ENCODE measurements at places on chromosomes 2 and 18.

GRCh38 chr18:51425475-51425874, 228.0 kb upstream of the MEX3C start:
- no peak for DNase-seq

DNA sequence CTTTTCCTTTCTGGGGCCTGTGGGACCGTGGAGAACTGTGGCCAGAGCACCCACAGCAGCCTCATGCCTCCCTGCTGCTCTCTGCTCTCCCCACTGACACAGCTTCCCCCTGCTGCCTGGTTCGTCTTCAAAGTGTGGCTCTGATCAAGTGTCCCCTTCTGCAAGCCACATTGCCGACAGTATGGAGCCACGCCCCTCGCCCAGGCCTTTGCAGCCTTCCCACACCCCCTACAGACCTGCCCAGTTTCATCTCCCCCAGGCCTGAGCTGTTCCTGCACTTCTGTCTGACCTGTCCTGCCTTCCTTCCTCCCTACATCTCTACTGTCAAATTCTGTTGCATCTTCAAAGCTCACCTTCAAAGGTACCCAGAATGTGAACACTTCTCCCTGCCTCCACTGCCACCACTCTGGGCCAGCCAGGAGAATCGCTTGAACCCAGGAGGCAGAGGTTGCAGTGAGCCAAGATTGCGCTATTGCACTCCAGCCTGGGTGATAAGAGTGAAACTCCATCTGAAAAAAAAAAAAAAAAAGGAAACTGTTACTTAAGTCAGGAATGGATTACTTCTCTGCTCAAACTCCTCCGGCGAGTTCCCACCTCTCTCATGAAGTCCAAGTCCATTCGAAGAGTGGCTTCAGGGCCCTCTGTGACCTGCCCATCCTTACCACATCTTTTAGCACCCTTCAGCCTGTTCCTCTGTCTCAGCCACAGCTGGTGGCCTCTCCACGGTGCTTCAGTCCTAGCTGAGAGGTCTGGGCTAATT, 29.0 kb upstream of the CATIP start:
- no peak for DNase-seq

DNA sequence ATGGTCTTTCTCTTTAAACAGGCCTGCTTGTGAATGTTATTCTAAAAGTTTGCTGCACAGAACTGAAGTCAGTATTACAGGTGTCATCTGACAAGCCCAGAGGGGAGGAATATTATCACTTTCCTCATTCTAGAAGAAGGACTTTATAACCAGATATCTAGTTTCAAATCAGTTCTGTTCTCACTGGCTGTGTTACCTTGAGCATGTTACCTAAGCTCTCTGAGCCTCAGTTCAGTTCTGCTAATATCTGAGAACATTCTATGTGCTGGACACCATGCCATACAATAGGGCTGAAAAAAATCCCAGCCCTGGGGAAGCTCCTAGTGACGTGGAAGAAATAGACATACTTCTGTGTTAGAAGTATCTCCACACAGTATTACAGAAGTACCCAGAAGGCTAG, 27.9 kb downstream of the MAPRE3 start:
- DNase-seq: no peak

DNA sequence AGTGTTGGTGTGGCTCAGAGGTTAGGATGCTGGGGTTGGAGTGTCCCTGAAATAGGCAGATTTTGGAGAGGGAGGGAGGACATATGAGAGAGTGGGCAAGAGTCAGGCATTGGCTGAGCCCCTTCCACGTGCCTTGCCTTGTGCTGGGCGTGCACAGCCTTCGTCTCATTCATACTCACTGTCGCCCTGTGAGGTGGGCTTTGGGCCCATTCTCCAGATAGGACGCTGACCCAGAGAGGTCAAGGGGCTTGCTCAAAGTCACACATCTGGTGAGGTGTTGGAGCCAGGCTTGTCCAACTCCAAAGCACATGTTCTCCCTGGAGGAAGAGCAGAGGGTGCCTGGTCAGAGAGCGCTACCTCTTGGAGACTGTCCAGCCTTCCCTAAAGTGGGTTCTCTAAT, 166.8 kb downstream of the DYSF start:
- DNase-seq: no peak

DNA sequence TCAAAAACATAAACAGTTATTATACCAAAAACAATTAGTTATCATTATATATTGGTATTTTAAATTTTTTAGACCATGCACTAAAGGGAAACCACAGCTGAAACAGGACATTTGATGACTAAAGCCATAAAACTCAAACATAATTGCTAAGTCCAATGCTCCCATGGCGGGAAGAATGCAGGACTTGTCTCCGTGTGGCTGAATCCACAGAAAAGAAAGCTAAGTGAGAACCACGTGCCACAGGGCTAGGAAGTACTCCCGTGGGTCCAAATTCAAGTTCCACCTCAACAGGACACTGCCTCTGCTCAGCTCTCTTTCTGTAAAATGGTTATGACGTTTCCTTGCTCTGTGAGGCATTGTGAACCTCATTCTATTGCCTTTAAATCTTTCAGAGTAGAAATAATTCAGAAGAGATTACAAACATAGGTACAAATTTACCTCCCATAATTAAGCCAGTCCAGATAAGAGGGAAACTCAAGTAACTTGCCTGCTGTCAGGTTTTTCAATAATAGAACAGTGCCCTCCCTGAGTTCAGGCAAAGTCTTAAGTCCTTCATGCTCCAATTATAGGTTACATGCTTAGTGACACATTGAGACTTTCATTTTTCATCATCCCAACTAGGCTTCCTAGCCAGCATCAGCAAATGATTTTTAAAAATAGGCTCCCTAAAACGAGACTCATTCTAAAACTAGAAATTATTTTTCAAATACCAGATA, 36.7 kb downstream of the FTCDNL1 start:
- no peak for DNase-seq

GRCh38 chr2:10532638-10533101, 84.5 kb upstream of the ODC1 start:
- DNase-seq: no peak

DNA sequence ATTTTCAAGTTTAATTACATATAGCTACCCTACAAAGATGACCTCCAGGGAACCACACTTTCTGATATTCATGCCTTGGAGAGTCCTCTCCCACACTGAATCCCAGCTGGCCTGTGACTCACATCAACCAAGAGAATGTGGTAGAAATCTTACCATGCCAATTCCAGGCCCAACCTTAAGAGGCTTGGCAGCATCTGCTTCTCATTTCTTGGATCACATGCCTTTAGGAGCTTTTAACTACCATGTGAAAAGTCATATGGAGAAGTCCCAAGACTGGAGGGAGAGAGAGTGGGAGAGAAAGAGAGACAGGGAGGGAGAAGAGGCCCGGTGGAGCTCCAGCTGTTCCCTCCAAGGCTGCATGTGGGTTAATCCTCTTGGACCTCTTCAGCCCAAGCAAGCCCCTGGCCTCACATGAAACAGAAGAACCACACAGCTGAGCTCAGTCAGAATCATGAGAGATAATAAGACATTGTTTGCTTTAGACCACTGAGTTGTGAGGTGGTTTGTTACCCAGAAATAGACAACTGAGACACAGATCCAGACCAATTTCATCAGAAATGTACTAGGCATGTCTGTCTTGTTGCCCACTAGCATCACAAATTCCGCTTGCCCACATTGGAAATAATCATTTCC, 190.7 kb downstream of the MTCL1 start:
- DNase-seq: no peak

DNA sequence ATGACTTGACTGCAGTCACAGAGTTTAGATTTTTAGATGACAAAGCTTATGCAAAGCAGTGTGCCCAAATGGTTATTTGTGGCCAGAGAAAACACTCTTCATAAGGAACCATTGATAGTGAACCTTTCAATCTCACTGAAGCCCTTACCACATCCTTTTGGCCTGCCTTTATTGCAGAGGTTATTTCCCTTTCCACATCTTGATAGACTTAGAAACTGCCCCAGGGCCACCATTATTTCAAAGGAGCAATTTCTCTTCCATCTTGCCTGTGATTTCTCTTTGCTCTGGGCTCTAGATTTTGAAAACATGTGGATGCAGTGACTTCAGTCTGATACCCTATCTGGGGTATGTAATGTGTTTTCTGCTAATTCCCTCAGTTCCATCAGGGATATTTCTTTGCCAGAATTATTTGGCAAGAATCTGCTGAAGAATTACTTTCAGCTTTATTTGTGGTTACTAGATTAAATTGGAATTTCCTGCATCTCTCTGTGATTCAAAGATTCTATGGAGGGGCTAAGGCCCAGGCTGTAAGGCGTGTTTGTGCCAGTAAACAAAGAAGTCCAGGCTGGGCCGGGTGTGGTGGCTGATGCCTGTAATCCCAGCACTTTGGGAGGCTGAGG, 51.0 kb downstream of the MOGAT1 start:
- DNase-seq: no peak

DNA sequence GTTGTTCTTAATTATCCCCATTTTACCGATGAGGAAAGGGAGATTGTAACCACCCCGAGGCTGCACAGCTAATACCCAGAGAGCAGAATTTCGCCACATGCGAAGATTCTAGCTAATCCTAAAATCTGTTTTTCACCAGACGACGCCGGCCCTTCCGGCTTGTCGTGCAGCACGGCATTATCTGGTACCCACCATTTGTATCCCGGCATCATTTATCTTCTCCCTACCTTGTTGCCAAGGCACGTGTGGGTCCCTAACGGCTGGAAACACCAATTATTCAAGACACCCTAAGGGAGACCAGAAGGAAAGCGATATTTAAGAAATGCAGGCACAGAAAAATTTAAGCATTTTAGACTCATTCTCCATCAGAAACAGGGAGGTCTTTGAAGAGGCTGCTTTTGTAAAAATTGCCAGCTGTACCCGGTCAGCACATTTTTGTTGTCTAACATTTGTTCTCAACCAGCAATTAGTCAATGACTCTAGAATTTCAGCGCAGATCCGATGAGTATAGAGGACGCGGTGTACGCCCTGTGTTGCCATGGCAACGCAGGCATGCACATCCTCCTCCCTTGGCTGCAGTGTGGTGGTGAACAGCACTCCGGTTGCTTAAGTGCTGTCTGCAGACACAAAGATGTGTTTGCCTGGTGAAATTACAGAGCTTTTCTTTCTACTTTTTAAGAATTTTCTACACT, 111.6 kb downstream of the AGAP1 start:
- DNase-seq: no peak

GRCh38 chr2:184498936-184499335, 99.4 kb upstream of the ZNF804A start:
- DNase-seq: no peak

GRCh38 chr2:203948733-203949132, 12.2 kb downstream of the ICOS start:
- DNase-seq: no peak

DNA sequence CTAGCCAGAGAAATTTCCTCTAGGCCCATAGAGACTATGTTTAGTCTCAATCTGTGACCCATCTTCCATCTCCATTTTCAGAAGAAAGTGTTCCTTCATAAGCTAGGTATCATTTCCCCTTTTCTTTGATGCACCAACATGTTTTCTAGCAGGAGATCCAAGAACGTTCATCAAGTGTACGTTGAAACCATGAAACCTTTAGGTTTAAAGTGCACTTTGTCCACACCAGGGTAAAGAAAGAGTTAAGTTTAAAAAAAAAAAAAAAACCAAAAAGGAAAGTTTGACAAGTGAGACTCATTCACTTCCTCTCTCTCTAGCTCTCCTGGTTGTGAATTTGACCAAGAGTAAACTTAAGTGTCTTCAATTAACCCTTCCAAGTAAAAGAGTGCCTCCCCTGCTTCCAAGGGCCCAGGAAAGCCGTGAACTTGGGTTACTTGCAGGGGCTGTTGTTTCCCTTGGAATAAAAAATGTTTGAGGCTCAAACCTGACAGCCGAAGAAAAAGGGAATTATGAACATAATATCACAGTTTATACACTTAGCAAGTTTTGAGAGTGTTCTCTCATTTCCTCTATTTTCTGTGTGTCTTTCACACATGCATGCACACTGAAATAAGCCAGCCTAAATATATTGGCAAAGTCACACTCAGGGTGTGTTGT, 56.7 kb downstream of the LBH start:
- DNase-seq: no peak

DNA sequence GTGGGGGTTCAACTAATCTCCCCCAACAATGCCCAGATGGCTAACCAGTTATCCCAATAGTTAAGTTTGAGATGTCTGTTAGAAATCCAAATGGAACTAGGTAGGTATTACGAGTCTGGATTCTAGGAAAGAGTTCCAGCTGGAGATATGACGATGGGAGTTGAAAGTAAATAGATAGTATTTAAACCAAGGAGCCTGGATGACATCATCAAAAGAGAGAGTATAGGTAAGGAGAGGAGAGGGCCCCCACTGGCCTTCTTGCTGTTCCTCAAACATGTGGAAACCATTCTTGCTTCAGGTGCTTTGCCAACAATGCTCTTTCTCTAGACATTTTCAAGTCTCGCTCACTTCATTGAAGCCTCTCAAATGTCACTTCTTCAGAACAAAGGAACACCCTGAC, 26.0 kb upstream of the PAIP2B start:
- DNase-seq: no peak

- DNase-seq: no peak
These were observed 335.0 kb upstream of the ID2 start for GRCh38 chr2:8346706-8347430.

- DNase-seq: no peak
These were observed 100.3 kb downstream of the TTC32 start for GRCh38 chr2:19801367-19802080.

DNA sequence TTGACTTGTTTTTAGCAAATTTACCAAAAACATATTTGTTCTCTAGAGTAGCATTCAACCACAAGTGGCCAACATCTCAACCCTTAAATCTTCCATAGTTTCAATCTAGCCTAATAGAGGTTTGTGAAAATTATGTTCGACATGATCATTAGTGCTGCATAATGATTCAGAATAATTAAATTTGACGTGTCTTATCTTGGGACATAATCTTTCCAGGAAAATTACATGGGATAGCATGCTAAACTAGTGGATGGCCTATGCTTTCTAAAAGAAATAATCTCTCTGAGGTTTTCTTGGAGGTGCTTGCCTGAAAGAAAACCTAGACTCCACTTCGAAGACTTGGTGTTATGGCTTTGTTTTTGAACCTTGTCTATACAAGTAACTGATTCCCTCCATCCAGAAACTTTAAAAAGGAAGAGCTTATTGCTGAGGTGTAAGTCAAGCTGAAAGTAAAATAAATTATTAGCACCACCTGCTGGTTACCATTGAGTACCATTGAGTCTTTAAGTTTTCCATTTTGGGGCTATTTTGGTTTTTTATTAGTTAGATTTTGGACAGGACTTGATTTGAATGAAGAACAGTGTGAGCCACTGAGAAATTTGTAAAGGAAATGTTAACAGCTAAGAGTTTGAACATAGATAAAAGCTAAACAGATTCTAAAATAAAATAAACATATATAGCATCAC, 32.7 kb downstream of the COX7A2L start:
- DNase-seq: no peak

GRCh38 chr2:15273452-15273851, 287.7 kb downstream of the NBAS start:
- DNase-seq: no peak

DNA sequence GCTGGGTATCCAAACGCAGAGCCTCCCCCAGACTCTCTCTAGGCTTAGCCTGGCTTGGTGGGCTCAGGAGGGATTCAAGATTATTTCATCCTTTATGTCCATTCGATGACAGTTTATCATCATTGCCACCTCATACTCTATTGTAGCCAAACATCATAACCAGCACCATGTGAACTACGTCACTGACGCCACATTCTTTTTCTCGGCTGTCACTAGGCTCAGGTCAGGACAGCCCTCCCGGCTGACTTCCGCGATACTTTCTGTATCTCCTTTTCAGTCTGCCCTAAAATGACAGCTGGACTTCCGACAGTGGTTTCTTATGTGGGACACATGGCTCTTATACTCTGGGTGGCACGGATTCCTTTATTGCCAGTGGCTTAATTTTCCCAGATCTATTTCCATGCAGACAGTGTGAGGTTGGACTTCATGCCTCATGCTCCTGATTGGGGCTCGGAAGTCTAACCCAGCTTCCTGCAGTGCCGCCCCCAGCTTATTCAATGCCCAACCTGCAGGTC, 39.8 kb upstream of the SMIM21 start:
- no peak for DNase-seq

Measured in activated CD8-positive, alpha-beta memory T cell treated with anti-CD3 and anti-CD28 coated beads for 1 hour (primary cell).